NCI-H69 (cell line): ENCODE measurements at places on chromosomes 16 and 17.

DNA sequence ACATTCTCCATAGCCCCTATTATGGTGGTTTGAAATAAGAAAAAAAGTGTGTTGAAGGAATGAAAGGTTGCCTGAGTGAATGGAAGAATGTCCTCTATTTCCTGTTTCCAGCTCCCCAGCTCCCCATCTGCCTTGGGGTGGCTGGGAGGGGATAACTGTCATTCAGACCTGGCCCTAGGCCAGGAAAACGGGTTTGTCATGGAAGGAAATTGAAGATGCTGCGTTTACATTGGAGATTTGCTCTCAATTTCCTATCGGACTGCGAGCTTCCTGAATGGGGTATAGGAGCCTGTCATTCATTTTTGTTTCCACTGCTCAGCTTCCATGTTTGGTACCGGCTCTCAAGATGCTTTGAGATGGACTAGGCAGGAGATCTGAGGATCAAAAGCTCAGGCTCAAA, 2.2 kb upstream of the FZD2 start:
- peak; percentile 51 for DNase-seq

- DNase-seq: no peak
These were observed 30.2 kb upstream of the PHLPP2 start for GRCh38 chr16:71754652-71755051.

DNA sequence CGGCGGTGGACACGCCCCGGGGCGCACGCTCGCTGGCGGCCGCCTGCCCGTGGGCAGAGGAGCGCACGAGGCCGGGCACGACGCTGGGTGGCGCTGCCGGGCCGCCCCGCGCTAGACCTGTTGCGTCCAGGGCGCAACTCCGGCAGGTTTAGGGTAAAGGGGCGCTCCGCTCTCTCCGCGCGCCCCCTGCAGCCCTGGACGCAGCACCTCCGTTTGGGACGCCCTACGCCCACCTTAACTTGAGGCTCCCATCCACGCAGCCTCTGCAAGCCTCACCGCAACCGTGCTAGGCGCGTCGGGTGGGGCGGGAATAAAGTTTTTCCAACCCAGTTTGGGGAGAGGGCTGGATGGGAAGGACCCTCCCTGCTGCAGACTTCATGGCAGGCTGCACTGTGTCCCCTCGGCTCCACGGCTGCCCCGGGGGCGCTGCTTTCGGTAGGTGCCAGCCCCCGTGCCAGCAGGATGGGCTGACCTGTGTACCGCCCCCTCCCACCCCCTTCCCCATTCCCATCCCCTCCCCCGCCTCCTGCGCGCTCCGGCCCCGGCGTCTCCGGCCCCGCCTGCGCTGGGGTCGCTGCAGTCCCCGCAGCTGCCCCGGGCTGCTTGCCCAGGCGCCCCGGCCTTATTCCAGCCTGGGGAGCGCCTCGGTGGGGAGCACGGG, at the start of gene SYT17:
SYT17 (plus strand) TSS at position 531 of the 661 bp plus-strand sequence. CDS start 407 bp downstream, outside the sequence.
- DNase-seq: peak; percentile 93

DNA sequence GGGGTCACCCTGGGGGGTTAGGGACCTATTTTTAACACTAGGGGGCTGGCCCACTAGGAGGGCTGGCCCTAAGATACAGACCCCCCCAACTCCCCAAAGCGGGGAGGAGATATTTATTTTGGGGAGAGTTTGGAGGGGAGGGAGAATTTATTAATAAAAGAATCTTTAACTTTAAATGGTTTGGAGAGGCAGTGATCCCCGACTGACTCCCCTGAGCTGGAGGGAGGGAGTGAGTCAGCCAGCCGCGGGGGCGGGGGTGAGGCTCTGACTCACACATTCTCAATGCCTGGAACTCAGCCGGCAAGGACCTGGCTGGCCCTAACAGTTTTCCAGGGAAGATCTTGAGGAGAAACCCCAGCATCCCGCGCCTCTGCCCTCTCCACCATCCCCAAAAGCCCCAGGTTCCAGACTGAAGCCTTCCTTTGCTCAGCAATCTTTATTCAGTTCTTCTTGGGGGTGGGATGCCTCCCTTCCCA, 1.5 kb downstream of the HCFC1R1 start:
- peak; percentile 83 for DNase-seq

DNA sequence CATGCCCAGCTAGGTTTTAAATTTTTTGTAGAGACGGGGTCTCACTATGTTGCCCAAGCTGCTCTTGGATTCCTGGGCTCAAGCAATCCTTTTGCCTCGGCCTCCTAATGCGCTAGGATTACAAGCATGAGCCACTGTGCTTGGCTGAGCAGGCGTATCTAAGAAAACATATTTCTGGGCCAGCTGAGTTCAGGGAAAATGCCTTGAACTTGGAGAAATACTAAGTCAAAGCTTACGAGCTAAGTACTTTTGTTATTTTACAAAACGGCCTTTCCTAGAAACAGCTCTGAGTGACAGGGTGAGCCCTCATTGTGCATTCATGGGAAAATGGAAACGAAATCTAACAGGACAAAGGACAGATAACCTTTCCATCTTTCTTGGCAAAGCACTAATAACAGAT, 24.7 kb downstream of the DNAI2 start:
- DNase-seq: no peak

GRCh38 chr16:4902038-4902437, 34.9 kb downstream of the PPL start:
- no peak for DNase-seq

GRCh38 chr17:34319039-34319483, at the start of gene CCL8:
Gene CCL8 (plus strand): TSS chr17:34319435. CDS start chr17:34319502, 67 bp downstream.
- DNase-seq: no peak

GRCh38 chr17:32470405-32471167, 16.2 kb upstream of the CDK5R1 start:
- DNase-seq: no peak

DNA sequence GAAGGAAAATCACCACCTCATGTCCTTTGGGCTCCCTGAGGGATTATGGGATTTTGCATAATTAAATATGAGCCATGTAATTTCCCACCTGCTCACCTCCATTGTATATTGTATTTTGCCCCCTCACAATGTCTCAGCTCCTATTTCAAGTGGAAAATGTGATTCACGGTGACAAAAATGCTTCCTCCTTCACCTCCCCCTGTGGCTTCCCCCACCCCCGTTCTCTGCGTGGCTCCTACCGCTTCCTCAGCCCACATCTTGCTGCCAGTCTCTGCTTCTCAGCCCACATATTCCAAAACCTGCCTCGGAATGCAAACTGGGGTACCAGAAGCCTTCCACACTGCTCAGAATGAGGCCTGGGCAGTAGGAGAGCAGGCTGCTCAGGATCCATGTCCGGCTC, 394.5 kb upstream of the C16orf82 start:
- DNase-seq: peak; percentile 87

GRCh38 chr16:11254913-11255736, 879 bp downstream of the SOCS1 start:
- DNase-seq: peak; percentile 76

GRCh38 chr16:50066482-50067289, 916 bp downstream of the HEATR3 start:
- no peak for DNase-seq

DNA sequence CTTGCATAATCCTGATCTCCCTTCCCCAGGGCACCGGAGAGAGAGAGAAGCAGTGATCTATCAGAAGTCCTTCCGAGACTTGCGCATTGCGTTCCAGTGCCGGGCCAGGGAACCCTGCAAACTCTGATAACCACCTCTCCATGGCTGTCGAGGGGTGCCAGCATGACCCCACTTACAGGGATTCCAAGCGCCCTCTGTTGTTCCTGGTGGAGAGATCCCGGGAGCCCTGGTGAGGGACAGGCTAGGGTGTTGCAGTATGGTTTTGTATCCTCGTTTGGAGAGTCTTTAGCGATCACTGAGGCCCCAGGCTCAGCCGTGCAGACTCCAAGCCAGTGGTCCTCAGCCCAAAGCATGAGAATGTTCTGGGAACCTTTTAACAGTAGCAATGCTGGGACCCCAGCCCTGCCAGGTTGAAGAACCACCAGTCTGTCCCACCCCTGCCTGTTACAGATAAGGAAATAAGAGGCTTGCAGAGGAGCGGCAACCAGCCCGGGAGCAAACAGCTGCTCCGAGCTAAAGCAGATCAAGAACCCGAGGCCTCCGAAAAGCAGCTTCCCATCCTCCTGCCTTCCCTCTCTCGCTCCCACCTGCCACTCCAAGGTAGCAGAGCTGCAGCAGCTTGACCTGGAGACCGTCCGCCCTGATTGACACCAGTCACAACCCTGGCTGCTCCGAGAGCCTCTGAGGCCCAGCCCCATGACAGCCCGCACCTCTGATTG, 150.3 kb upstream of the RPL38 start:
- DNase-seq: no peak

DNA sequence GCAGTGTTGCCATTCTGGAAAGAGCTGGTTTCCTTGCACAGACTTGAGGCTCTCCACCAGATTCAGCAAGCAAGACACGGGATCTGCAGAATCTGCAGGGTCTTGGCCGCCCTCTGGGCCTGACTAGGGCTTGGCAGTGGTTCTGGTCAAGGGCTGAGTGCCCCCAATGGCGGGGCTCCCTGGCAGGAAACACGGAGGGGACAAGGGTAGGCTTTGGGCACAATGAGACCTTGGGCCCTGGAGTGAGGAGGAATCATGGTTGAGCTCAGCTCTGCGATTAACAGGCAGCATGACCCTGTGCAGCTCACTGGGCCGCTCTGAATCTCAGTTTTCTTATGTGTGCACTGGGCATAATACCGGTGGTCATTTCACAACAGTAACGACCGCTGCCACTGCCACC, 249.9 kb downstream of the GSG1L start:
- DNase-seq: no peak

DNA sequence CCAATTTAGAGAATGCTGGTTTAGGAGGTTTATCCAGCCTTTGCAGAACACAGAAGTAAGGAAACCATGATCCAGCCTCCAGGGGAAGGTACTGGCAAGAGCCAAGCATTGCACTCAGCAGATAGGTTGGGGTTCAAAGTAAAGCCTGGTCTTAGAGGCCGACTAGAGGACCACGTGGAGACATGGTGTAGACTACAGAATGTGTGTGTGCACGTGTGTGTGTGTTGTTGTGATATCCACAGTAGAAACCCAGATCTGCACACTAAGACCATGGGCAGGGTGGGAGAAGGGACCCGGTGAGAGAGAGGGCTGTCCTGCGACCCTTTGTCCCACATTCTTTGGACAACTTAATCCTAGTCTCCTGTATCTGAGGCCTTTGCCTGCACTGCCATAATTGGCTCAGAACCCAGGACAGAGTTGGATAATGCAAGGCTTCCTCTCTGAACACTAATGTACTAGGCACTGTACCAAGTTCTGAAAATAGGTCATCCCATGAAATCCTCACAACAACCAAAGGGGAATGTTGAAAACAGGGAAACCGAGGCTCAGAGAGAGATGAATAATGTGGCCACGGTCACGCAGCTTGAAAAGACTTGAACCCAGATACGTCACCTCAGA, 325.1 kb upstream of the HSBP1 start:
- DNase-seq: no peak

GRCh38 chr17:77271411-77271810, 130.6 kb downstream of the SEC14L1 start:
- no peak for DNase-seq

DNA sequence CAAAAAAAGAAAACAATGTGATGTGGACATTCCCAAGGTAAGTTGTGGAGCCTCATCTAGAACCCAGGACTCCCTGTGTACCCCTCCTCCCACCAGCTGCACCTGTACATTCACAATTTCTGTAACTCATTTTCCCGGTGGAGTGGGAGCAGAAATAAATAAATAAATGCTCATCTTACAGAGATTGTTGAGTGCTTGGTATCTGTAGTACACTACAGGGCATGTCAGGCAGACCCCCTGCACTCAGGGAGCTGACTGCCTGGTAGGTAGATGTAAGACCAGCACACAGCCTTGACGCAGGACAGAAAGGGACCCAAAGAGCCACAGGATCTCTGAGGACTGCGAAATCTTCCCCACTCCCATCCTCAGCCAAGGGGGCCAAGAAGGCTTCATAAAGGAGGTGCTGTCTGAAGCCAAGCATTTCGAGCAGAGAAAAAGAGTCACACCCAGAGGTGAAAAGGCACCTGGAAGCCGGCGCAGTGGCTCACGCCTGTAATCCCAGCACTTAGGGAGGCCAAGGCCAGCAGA, 6.5 kb downstream of the EIF1 start:
- peak; percentile 45 for DNase-seq

- no peak for DNase-seq
These were observed 225.9 kb upstream of the IRX3 start for GRCh38 chr16:54512467-54512995.

- DNase-seq: no peak
These were observed 21.1 kb downstream of the SMYD4 start for GRCh38 chr17:1808644-1809043.

DNA sequence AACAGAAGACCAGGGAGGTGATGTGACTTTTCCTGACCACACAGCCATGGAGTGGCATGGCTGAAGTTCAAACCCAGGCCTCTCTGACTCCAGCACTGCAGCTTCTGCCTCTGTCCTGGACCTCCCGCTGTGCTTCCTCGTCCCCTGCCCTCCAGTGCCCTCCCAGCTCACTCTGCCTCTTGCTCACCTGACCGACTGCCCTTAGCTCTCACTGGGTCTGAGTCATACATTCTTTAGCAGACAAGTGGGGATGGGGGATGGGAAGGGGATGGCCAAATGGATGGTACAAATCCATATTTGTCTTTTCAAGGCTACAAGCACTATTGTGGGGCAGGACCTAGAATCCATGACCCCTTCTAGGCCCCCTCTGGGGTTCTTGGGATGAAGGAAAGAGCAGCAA, 33.0 kb downstream of the PITPNM3 start:
- DNase-seq: no peak

GRCh38 chr17:60142872-60143499, 6.8 kb upstream of the CA4 start:
- peak; percentile 93 for DNase-seq
